ENCODE measurements at places on chromosomes 1 and 21.

- DNase-seq = no peak
These were observed 120.1 kb downstream of the AKT3 start for GRCh38 chr1:243729956-243730355.

DNA sequence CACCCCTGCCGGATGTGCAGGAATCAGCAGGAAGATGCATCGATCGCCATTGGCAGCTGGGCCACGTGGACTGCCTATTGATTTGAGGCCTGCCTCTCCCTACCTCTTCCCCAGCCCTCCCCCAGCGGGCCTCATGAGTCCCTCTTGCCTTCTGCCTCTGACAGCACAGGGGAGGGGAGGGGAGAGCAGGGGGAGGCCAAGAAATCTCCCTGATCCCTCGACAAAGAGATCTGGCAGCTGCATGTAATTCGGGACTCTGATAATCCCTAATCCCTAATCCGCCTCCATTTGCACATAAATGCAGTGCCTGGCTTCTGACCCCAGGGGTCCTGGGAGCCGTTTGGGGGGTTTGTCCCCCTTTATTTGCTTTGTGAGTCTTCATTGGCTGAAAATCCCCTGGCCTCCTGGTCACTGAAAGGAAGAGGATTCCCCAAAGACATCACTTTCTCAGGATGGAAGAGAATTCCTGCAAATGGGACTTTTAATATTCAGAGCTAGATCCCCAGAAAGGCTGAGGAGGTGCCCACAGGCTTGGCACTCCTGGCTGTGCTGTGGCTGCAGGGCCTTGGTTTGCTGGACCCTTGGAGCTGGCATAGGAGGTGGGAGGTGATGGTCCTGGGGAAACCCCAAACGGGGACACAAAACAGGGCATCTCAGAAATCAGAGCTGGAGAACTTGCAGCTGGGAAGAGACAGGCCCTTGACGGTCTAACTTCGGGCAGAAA, 239.4 kb upstream of the POU3F1 start:
- no peak for DNase-seq

GRCh38 chr1:112057736-112058135, 68.3 kb upstream of the KCND3 start:
- no peak for DNase-seq

- no peak for DNase-seq
These were observed 196.9 kb upstream of the C8B start for GRCh38 chr1:57162607-57163261.

GRCh38 chr1:162113419-162113818, 43.9 kb downstream of the NOS1AP start:
- no peak for DNase-seq

All from CD4-positive, alpha-beta T cell treated with Interleukin-4 for 4 hours (primary cell).